GM12892 (cell line): ENCODE measurements at places on chromosomes 11 and 22.

GRCh38 chr11:7614656-7615055 lies 58.6 kb downstream of the CYB5R2 start:
- DNase-seq, result no peak

GRCh38 chr22:24463071-24463760 lies 31.9 kb upstream of the UPB1 start:
- DNase-seq, result no peak

DNA sequence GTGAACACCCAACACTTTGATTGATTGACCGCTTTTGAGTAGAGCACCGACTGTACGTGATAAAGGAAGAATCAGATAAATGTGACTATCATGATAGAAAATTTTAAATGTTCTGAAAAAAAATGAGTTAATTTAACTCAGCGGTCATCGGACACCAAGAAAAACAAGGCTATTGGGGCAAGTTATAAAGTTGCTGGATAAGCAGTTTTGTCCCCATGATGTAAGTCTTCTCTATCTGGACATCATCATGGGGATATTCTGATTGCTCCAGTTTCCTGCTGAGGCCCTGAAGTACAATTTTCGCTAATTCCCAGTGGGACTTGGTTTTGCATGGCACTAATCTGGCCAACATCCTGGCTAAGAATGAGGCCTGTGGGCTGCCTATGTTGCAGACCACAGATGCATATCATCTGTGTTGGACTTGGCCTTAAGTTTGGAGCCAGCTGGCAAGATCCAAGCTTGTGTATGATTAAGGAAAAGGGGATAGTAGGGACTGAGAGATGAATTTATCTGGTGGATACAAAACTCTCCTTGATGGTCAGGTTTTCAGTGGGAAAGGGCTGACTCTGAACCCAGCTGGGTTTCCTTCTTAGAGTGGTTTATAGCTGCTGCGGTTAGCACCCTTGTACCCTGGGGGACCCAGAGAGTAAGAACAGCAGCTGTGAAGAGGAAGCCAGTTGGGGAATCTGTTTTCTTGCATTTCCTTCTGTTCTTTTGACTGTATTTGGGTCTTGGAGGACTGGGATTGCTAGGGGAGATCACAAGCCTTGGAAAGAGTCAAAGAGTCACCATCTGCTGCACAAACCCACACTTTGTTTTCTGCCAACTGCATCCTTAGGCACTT lies 118.3 kb downstream of the SEZ6L start:
- DNase-seq, result no peak

DNA sequence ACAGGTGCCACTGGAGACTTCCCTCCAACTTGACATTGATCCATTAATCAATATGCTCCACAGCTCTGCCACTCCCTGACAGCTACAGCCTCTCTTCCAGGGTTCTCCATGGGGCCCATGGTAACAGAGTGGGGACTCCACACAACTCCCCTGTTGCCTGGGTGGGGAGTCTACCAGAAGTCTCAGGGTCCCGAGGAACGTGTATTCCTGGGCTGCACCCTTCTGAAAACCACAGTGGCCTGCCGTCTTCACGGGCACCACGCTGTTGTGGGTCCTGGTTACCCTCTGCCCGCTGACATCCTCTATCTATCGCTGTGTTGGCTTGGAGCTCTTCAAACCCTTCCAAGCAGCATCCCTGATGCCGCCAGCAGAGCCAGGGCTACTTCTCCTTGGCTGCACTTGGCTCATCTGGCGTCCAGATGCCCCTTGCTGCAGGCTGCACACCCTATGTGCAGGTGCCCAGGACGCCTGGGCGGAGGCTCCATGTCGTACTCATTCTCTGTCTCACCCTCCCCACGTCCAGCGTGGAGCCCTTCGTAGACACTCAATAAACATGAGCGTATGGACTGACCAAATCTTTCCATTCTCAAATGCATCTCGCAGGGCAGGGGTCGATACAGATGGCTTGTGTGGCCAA lies 1341.8 kb downstream of the TBC1D22A start:
- no peak for DNase-seq

- DNase-seq, result no peak
Measured at GRCh38 chr11:93116641-93117441, 81.0 kb downstream of the SLC36A4 start.

DNA sequence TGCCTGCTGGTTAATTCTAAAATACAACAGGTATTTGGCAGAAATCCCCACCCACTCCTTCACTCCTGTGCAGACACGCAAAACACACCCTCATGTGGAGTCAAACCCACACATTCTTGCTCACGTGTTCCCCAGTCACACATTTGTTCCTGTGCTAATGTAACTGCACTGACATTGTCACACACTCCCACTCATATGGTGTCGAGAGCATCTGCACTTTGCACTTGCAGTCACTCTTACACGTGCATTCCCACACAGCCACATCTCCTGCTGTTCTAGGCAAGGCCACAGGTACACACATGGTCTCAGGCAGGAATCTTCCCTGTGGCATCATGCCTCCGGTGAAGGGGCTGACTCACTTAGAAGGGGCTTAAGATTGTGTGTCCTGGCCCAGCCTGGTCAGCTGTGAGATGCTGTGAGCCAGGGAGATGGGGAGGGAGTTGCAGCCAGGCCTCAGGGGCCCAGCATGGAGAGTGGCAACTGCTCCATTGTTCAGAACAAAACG lies 395.0 kb downstream of the TENM4 start:
- DNase-seq, result no peak

- DNase-seq, result no peak
Measured at GRCh38 chr22:47213571-47214230, 451.3 kb downstream of the TBC1D22A start.

DNA sequence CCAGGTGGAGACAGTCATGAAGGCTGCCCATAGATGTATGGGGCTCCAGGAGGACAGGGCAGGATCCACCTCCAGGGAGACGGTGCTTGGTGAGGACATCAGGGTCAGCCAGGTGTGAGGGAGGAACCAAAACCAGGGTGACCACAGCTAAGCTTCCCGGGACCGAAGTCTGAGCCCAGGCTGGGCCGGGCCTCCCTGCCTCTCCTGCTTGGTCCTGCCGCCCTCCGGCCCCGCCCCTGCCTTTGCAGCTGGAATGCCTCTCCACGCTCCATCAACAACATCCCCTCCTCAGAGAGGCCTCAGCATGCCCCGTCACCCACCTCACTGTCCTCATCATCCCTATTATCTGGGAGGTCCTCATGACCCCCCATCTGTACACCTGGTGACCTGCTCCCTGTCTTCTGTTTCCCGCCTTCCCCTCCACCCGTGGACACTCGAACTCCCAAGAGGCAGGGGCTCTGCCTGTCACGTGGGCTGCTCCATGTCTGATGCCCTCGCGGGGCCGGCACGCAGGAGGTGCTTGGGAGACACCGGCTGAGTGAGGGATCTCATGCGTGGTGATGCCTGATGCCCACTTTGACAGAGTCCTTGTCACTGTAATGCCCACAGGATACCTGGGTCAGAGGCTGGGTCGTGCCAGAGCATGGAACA lies 59.4 kb downstream of the RTL6 start:
- no peak for DNase-seq

- no peak for DNase-seq
Measured at GRCh38 chr22:45238957-45239680, 1.6 kb downstream of the KIAA0930 start.

DNA sequence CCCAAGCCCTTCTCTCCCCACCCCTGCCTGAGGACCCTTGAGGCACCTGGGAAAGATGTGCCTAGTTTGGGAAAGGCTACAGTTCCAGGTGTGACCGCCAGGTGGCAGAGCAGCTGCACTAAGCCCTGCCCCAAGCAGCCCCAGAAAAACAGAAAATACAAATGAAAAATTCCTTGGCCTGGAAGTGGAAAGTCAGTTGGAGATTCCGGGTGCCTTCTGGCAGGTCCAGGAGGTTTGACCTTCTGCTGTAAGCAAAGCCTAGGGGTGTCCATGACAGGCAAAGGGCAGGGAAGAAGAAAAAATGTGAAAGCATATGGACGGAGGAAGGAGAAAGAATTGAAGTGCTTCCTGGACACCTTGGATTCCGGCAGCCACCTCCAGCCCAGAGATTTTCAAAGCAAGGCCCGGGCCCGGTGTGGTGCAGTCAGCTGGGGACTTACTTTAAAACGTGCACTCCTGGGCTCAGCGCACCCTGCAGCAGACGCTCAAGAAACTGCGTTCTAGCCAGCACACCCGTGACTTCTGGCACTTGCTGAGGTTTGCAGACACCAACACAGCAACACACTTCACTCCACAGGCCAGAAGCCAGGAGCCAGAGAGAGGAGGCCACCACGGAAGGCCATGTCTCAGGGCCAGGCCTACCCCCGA lies 37.3 kb upstream of the SLC22A12 start:
- peak; percentile 52 for DNase-seq

DNA sequence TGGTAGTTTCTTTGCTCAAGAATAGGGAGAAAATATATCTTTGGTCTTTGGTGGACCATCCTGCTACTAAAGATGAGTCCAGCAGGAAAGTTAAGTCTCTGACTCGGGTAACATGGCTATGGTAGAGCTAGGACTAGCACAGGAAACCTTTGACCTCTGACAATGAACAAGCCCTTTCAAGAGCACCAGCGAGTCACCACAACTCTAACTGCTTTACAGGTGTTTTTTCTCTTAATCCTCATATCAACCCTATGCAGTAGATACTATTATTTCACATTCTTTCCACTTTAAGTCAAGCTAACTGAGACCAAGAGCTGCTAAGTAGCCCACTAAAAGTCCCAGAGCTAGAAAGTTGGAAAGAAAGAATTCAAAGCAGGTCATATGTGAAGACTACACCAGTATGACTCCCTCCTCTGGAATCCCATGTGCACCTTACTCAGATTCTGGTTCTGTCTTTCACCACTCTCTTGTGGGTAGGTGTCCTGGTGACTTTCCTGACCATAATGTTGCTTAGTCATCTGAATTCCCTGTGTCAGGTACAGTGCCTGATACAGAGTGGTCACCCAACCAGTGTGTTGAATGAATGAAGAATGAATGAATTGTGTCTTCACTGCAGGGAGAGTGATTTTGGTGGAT lies 53.8 kb upstream of the ME3 start:
- DNase-seq, result no peak

- DNase-seq, result no peak
Measured at GRCh38 chr22:42170946-42171345, 40.3 kb upstream of the CYP2D6 start.

DNA sequence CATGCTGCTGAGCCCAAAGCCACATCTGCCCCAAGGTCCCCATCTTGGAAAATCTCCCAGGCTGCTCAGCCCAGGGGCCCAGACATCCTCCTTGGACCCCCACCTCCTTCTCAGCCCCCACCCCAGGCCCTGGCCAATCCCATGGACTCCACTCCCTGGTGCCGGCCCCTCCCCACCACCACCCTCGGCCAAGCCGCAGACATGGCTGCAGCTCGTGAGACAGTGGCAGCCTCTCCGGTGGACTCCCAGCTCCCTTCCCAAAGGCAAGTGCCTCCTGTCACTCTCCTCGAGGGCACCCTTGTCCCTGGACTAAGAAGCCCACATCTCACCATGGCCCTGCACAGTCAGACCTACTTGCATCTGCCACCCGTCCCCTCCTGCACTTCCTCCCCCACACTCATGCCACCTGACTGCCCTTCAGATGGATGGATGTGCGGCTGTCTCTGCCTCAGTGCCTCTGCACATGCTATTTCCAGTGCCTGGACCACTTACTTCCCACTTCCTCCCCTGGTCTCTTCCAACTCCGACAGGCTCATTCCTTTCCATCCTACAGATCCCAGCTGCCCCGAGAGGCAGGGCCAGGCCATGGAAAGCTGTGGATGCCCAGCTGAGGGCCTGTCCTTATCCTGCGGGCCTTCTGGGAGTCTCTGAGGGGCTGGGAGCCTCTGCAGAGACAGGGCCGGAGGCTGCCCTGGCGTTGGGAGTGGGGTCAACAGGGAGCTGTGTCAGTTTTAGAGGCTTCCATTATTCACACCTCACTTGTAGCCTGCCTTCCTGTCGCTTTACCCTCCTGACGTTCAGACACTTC lies 25.5 kb upstream of the RFPL3 start:
- DNase-seq, result no peak

- no peak for DNase-seq
Measured at GRCh38 chr11:121930004-121930965, 185.7 kb downstream of the BLID start.

GRCh38 chr11:69837791-69838190 lies 18.6 kb upstream of the FGF3 start:
- DNase-seq, result no peak

DNA sequence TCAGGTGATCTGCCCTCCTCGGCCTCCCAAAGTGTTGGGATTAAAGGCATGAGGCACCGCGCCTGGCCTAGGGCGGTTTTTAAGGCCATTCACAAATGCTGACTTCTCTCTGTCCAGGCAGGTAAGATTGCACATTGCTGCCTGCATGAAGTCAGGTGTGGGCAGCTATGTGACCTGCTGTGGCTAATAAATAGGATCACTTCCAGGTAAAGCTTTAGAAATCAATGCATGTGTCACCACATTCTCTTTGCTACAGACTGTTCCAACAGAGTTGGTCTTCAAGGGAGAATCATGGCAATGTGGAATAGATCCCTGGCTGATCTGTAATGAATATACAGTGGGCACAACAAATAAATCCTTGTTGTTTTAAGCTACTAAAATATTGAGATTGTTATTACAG lies 260.3 kb upstream of the PITPNB start:
- no peak for DNase-seq

DNA sequence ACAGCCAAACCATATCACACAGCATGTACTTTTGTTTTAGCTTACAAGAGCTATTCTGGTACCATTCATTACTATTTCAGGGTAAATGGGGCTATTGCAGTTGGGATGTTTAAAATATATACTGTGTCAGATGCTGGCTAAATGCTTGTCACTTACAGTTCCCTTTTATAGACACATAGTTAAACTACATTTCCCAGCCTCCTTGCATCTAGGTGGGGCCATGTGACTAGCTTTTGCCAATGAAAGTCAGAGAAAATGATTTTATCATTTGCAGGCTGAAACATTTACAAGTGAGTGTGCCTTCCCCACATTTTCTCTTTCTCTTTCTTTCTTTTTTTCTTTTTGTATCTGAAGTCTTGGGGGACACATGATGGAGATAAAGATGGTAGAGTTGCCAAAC lies 7.8 kb upstream of the IFTAP start:
- no peak for DNase-seq

DNA sequence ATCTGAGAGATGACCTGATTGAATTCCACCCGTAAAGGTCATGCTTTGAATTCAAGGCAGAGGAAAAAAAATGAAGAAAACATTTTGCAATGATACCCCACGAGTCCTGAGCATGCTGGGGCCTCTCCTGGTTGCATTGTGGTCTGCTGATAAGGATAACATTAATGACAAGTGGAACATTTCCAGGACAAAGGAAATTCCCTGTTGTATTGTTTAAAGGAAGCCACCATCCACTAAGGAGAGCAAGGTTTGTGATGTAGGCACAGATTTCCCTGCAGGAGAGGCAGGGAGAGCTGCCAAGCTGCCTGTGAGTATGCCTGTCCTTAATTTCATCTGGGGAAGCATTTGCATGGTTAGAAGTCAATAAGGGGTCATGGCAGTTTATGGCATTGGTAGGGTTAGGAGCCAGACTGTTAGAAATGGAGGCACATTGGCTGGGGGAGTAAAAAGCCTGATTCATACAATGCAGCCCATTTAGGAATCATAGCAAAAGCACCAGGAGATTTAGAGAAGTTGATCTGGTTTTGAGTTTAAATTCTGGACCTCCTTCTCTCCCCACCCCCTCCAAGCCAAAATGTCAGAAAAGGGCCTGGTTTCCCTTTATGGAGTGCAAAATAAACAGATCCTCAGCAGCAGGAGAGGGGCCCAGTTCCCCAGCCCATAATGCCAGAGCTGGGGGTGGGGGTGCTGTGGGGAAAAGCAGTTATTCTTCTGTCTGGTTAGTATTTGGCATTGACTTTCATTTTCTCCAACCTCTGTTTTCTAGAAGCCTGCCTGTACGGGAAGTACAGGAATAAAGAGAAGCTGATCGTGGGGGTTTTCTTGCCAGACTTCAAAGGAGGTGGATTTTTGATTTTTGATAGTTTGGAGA lies 22.1 kb downstream of the FLI1 start:
- no peak for DNase-seq

- DNase-seq, result no peak
Measured at GRCh38 chr11:14894657-14895598, 2.9 kb upstream of the CYP2R1 start.
